ENCODE measurements at places on chromosomes 7 and 10.

- no peak for DNase-seq
Measured at GRCh38 chr10:19518632-19519031, 297.6 kb upstream of the PLXDC2 start.

DNA sequence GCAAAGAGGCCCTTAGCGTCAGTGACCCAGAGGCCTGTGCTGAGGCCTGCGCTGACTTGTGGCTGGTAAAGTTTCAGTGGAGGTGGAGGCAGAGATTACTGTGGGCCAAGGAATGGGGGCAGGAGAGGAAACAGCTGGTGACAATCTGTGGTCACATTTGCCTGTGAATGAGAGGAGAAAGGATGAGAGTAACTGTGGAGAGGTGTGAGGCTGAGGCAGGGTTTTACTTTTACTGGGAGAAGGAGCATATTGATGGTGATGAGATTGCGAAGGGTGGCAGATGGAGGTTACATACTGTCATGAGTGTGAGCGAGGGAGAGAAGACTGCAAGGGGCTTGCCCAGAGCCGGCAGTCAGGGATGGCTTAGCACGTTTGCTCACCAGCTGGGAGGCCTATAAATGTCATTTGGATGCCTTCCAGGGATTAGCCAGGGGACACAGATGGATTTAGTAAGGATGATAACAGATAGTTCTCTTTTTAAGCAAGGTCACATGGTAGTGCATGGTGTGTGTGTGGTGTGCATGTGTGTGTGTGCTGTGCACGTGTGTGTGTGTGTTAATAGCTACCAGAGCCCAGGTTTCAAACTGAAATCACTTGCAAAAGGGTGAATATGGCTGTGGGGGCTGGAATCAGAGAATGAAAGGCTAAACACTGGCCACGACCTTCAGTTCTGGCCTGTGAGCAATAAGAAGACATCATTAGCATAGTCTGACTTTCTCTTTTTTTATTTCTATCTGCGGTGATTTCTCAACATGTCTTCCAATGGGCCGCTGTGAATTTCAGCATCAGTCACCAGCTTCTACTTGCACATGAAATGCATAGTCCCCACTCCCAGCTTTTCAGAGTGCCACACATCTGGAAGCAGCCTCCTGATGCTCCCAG is 291.5 kb upstream of the ZNF32 start:
- no peak for DNase-seq

DNA sequence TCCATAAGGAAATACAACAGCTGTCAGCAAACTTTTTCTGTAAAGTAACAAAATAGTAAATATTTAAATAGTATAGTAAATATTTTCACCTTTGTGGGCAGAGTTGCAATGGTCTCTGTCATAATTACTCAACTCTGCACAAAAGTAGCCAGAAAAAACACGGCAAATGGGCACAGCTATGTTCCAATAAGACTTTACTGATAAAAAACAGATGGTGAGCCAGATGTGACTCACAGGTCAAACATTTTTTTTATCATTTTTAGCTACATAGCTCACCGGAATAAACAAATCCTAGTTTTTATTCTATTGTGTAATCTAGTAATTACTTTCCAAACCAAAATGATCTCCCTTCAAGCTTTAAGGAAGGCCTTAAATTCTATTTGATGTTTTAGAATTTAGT is 55.3 kb downstream of the NCAPG2 start:
- DNase-seq = peak; percentile 48

- no peak for DNase-seq
Measured at GRCh38 chr7:104306793-104307192, 21.6 kb upstream of the LHFPL3 start.

DNA sequence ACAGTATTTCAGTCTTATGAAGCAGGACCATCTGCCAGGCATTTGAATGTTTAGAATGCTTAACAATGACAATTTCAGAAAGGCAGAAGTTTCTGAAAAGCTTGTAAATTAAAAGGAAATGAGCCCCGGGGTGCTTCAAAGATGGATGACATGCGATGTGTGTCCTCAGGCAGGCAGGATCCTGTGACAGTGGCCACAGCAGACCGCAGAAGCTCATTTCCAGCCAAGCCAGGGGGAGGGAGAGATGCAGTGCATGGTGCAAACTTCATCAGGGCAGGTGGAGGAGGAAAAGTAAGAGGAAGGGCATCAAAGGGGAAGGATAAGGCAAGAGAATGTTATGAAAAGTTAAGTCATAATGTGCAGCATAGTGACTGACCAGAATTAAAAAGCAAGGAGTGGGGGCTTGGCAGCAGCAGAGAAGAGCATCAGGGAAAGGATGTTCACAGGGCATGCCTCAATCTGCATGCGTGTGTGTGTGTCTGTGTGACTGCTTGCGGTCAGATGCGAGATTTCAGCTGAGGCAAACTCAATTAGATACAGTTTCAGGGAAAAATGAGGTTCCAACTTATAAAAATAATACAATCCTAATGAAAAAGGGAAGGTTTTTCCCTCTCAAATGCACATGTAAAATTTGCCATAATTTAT is 173.7 kb downstream of the COBL start:
- no peak for DNase-seq

DNA sequence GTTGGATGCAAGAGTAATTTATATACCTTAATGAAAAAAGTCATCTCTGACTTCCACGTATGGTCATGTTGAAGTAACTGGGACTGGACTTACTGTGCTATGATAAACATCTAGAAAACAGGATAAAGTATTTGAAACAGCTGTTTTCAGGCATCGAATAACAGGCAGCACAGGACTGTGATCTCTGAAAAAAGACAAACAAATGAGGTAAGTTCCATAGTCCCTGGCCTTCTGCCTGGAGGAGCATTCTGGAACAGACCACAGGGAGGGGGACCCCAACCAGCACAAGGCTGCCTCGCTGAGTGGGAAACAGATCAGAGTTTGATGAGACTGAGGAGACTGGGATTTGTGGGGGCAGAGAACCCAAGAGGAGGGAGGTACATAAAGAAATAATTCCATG is 89.1 kb upstream of the HABP2 start:
- DNase-seq = no peak

Measured in HS-27A (cell line).